Upper lobe of left lung (tissue), 6 donors: ENCODE measurements at places on chromosomes 6 and 20.

DNA sequence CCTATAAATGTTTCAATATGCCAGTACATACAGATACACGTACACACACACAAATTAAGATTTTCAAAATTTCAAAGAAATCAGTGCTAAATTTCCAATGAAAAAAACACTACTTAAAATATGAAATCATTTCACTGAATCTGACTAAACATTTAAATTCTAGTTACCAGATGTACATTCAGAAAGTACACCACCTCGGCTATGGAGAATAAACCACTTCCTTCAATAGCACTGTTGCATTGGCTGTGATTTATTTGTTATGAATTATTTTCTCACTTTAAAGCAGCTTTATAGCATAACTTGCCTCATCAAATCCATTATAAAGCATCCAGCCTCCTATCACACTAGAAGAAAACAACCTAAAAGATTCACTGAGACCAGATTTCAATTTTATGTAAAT, 36.6 kb downstream of the HBS1L start:
- no peak overlapping the region for H3K27ac ChIP-seq
- DNase-seq: no peak
- no peak overlapping the region for H3K4me3 ChIP-seq
- no peaks in the 10 kb centered on the region for H3K27me3 ChIP-seq
- no peaks in the 10 kb centered on the region for H3K4me1 ChIP-seq
- H3K36me3 ChIP-seq: no peaks in the 10 kb centered on the region

GRCh38 chr6:137122612-137123011, 50.8 kb downstream of the IL22RA2 start:
- H3K27me3 ChIP-seq: no peaks in the 10 kb centered on the region
- no peaks in the 10 kb centered on the region for H3K4me1 ChIP-seq
- no peak overlapping the region for H3K4me3 ChIP-seq
- DNase-seq: no peak
- no peak overlapping the region for H3K27ac ChIP-seq

DNA sequence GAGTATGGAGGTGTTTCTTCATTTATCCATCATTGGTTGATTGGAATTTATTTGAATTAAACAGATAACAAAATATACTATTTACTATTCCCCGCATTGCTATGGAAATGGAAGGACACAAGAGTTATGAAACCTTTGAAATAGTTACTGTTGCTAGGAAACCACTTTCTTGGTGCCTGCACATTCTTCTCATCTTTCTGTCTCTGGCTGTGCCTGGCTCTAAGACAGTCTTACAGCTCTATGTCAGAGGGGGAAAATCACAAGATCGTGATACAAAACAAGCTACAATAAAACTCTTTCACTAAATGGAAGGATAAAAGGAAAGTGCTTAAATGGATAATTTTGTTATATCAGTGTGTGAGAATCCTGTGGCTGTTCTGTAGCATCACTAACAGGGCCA, 453.0 kb downstream of the LMBRD1 start:
- H3K27me3 ChIP-seq: no peaks in the 10 kb centered on the region
- no peak for DNase-seq
- H3K4me3 ChIP-seq: no peak overlapping the region
- no peak overlapping the region for H3K27ac ChIP-seq
- H3K36me3 ChIP-seq: no peaks in the 10 kb centered on the region

- H3K27ac ChIP-seq: no peak overlapping the region
- H3K4me3 ChIP-seq: no peak overlapping the region
- DNase-seq: no peak
- H3K4me1 ChIP-seq: no peaks in the 10 kb centered on the region
- H3K36me3 ChIP-seq: peaks cover 25% of the 10 kb centered on the region
- H3K27me3 ChIP-seq: no peaks in the 10 kb centered on the region
These were observed 2.5 kb downstream of the TULP4 start for GRCh38 chr6:158314737-158315136.

- peaks cover 36% of the 10 kb centered on the region for H3K4me1 ChIP-seq
- peak; percentile 77 for DNase-seq
- peaks cover 4% of the 10 kb centered on the region for H3K27me3 ChIP-seq
- peak overlapping the region; percentile 53 for H3K4me3 ChIP-seq
- peak overlapping the region; percentile 82 for H3K27ac ChIP-seq
These were observed 1.1 kb upstream of the OVOL2 start for GRCh38 chr20:18058661-18059467.

DNA sequence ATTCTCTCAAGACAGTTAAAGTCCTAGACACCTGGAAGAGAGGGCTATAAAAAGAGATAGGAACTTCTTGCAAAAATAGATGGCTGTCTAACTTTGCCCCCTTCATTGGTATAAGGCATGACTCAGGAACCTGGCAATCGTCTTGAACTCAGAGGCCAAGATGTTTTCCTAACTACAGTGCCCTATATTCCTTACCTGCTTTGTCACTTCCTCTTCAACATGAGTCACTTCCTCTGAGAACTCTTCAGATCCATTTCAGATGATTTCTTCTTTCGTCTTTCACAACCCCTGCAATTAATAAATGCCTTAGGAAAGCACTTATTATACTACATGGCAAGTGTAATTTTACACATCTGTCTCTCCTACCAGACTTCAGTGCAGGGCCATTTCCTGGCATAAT, 83.5 kb downstream of the HAO1 start:
- H3K36me3 ChIP-seq: no peaks in the 10 kb centered on the region
- H3K27ac ChIP-seq: no peak overlapping the region
- H3K4me3 ChIP-seq: no peak overlapping the region
- H3K27me3 ChIP-seq: no peaks in the 10 kb centered on the region

GRCh38 chr6:94562846-94563245, 1014.5 kb upstream of the MANEA start:
- no peak for DNase-seq
- H3K4me3 ChIP-seq: no peak overlapping the region
- H3K27me3 ChIP-seq: no peaks in the 10 kb centered on the region
- no peak overlapping the region for H3K27ac ChIP-seq
